ENCODE measurements at places on chromosomes 1 and 21. TPM values are rescaled to one million over a fixed set of nuclear protein-coding genes. Genes with fewer than 3 reads are reported as not detected.

PKP1 gene
- total RNA-seq, result under 0.01 TPM

CFHR5 gene
- not detected for total RNA-seq

NEGR1 gene
- 20.7 TPM for total RNA-seq

AIRE gene
- not detected for total RNA-seq

SEC16B gene
- 4.8 TPM for total RNA-seq

KCNE2 gene
- not detected for total RNA-seq

CCDC17 gene
- total RNA-seq, result 4.0 TPM

G0S2 gene
- total RNA-seq, result 146 TPM

PCP4 gene
- not detected for total RNA-seq

GPR153 gene
- 10.9 TPM for total RNA-seq

UTS2 gene
- not detected for total RNA-seq

FMOD gene
- total RNA-seq, result 6.6 TPM

FLVCR1 gene
- total RNA-seq, result 5.8 TPM

CR1L gene
- not detected for total RNA-seq

MACF1 gene
- 284 TPM for total RNA-seq

XCL1 gene
- total RNA-seq, result not detected

KIF21B gene
- not detected for total RNA-seq

CSF3R gene
- total RNA-seq, result not detected
